ENCODE measurements at places on chromosomes 7 and 10. TPM values are rescaled to one million over a fixed set of nuclear protein-coding genes. Genes with fewer than 3 reads are reported as not detected.

Gene HOXA9
- not detected for total RNA-seq

Gene DNAH11
- 0.43 TPM for total RNA-seq

DNA sequence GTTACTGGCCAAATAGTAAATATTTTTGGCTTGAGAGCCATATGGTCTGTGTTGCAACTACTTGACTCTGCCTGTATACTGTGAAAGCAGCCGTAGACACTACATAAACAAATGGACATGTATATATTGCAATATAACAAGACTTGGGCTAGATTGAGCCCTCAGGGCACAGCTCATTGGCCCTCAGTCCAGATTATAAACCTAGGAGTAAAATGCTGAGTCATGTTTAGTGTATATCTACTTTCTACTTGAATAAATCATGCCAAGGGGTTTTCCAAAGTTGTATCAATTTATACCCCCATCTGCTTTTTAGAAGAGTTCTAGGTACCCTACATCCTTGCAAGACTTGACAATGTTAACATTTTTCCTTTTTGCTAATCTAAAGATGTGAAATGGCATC, 27.4 kb upstream of the POU6F2 start:
- DNase-seq, result no peak

- DNase-seq, result no peak
Measured at GRCh38 chr10:21954690-21955089, 48.8 kb downstream of the DNAJC1 start.

GRCh38 chr7:94245500-94245899, 149.2 kb upstream of the COL1A2 start:
- DNase-seq, result no peak

GRCh38 chr7:33793616-33794015, 111.7 kb upstream of the BMPER start:
- no peak for DNase-seq

All from astrocyte (in vitro differentiated cells and primary cell).